ENCODE measurements at places on chromosomes 4 and X.

- no peak for DNase-seq
These were observed 5.7 kb downstream of the MXD4 start for GRCh38 chr4:2256156-2256731.

- DNase-seq = no peak
These were observed 44.8 kb upstream of the TMEM150C start for GRCh38 chr4:82606622-82607021.

DNA sequence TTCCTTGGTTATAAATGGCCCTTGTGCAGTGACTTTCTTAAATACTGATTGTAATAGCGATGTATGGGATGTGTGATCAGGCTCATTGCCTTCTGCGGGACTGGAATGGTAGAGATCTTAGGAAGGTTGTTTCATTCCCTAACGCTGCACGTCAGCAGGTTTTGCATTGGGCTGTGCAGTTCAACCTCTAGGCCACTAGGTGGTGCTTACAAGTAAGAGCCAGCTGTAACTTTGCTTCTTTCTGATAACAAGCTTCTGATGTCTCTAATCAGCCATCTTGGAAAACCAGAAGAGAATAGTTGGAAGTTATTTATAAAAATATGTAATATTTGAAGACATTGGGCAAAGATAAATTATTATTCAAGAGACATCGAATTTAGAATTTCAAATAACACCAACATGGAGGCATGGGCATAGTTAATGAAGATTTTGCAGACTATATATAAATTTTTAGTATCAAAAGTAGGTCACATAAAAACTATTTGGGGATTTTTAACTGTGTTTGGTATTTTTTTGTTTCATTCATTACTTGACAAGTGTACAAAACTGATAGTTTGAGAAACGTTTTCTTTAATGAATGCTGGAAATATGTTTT is 339.7 kb upstream of the PCDH7 start:
- no peak for DNase-seq

GRCh38 chr4:93779228-93779627 is 49.3 kb upstream of the ATOH1 start:
- no peak for DNase-seq

DNA sequence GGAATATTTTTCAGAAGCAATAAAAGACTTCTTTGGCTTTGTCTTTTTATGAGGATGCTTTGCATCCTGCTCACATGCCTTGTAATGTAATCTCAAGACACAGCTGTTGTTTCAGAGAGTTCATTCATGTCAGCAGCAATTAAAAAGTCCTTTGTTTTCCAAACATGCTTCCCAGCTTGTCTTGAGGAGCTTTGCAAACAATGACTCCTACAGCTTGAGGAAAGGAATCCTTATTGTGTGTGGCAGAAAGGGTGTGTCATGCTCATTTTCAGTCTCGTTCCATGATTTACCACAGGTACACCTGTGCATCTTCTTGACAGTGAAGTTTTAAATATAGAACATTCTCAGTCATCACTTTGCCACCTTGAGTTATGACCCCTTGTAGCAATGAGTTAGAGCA is 139.2 kb upstream of the AADAT start:
- no peak for DNase-seq

DNA sequence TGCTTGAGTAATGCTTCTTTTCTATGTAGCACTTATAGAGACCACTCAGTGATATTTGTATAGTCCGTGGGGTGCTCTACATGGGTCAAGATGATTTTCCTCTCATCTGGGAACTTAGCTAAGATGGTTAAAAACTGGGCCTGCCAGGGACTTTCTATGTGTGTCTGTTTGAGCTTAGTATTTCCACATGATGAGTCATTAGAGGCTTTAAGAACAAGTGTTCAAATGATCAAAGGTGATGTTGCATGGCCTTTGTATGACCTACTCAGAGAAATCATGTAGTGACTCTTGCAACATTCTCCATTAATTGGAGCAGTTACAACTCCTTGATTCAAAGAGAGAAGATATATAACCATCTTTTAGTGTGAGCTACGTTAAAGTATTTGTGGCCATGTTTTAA is 1480.5 kb upstream of the IGFBP7 start:
- DNase-seq = no peak

GRCh38 chr4:143616771-143617170 is 83.7 kb downstream of the FREM3 start:
- no peak for DNase-seq

GRCh38 chr4:98113012-98113411 is 30.3 kb downstream of the STPG2 start:
- peak; percentile 32 for DNase-seq

DNA sequence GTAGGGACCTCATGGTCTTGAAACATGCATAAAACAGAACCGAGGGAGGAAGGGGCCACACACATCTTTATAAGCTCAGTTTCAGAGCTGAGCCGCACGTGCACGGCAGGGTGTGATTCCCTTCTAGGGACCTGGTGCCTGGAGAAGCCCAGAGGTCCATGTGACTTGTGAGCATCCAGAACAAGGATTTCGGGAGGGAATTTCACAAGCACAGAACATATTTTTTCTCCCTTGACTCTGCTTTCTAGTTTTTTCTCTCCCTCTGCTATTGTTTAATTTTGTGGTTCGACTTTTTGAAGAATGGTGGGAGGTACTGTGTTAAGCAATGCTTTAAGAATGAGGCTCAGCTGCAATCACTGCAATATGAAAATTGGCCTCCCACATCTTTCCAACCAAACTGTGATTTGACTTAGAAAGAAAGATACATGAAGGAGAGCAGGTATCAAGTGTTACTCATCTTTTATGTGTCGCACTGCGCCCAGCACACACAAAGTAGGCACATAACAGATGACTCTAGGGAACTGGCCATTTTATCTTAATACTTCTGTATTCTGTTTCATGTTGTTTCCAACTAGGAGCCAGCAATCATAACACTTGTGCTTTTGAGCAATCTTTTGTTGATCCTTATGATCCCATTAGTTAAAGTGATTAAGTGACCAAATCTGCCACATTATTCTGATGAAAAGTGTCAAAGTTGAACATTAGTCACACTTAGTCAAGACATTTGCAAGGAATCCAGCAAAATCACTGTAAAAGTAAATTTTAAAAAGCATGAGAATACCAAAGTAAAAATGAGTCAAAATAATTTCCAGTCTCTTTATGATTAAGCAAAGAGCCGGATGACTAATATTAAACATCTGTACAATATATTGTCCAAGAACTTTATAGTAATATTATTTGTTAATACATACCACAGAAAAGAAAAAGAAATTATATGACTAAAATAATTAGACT is 86.4 kb downstream of the SHISA3 start:
- no peak for DNase-seq

- no peak for DNase-seq
These were observed 187.0 kb downstream of the UGT8 start for GRCh38 chr4:114785570-114785969.

- DNase-seq = no peak
These were observed 638.5 kb upstream of the FAM241A start for GRCh38 chr4:111506706-111507105.

DNA sequence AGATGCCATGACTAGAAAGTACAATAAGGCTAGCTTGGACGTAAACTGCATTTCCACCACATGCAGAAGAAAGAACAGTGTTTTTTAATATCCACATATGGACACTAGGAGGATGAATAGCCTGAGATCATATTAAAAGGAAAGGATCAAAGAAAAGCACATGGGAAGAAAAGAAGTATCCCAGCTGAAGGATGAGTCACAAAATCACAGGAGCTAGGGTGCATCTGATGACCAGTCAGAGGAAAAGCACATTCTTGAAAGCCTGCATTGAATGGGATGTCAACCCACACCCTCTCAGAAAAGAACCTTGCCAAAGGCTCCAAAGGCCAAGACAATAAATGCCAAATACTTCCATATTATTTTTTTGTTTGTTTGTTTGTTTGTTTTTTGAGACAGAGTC is 56.8 kb upstream of the PRDX4 start:
- no peak for DNase-seq

DNA sequence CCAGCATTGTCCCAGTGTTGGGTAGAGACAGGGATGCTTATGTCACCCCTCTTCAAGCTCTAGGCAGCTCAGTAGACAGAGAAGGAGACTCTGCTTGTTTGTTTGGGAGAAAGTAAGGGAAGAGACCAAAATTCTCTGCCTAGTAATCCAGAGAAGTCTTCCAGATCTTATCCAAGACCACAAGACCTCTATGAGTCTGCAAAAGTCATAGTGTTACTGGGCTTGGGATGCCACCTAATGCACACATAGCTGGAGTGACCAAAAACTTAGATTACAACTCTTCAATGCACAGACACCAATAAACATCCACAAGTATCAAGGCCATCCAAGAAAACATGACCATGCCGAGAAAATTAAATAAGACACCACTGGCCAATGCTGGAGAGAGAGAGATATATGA is 205.5 kb downstream of the UNC5C start:
- no peak for DNase-seq

DNA sequence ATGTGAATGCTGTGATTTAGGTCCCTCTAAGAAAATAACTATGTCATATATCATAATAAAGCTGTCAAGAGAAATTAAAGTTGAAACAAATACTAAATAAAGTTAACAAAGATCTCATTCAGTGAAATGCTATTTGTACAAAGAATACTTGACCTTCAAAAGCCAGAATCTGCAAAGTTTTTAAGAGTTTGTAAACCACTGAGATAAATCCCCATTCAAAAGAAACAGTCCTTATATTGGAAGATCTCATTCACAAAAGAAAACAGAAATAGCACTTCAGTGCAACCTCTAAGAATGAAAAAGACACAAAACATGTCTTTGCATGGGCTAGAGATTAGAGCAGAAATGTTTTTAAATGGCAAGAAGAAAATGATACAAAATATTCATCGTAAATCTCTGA is 149.1 kb upstream of the USP38 start:
- DNase-seq = no peak

DNA sequence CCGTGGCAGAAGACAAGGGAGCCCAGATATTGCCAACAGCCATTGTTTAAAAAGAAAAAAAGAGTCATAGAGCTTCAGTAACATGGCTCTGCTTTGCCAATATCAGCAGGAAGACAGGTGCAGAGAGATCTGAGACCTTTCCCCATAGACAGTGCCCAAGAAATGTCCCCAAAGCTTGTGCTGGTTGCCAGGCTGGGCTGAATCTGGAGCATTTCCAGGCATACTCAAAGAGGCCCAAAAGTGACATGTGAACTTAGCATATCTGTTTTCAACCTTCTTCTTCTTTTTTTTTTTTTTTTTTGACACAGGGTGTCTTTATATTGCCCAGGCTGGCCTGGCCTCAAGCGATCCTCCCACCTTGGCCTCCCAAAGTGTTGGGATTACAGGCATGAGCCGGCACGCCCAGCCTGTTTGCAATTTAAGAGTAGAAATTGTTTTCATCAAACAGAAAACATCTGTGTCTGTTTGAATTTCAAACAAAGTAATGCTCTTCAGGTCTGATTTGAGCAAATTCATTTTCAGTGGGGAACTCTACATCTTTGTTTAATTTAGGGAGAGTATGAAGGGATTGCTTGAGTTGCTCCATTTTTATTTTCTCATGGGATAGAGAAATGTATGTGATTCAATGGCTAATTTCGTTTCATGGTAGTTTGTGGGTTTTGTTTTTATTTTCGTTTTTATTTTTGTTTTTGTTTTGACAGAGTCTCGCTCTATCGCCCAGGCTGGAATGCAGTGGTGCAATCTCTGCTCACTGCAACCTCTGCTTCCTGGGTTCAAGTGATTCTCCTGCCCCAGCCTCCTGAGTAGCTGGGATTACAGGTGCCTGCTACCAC is 56.6 kb upstream of the RBM47 start:
- no peak for DNase-seq

- DNase-seq = no peak
These were observed 5.5 kb downstream of the CAMK2D start for GRCh38 chr4:113756005-113756410.

- no peak for DNase-seq
These were observed 57.6 kb downstream of the PROM1 start for GRCh38 chr4:16026160-16026761.

Data from anterior cingulate cortex (tissue), 58 donors.